ENCODE measurements at places on chromosomes 12 and 14. TPM values are rescaled to one million over a fixed set of nuclear protein-coding genes. Genes with fewer than 3 reads are reported as not detected.

- no peak for DNase-seq
These were observed 7.9 kb upstream of the PPM1A start for GRCh38 chr14:60241091-60241490.

LTBP2 gene
- 36.2 TPM for total RNA-seq

RPL10L gene
- not detected for total RNA-seq

DNA sequence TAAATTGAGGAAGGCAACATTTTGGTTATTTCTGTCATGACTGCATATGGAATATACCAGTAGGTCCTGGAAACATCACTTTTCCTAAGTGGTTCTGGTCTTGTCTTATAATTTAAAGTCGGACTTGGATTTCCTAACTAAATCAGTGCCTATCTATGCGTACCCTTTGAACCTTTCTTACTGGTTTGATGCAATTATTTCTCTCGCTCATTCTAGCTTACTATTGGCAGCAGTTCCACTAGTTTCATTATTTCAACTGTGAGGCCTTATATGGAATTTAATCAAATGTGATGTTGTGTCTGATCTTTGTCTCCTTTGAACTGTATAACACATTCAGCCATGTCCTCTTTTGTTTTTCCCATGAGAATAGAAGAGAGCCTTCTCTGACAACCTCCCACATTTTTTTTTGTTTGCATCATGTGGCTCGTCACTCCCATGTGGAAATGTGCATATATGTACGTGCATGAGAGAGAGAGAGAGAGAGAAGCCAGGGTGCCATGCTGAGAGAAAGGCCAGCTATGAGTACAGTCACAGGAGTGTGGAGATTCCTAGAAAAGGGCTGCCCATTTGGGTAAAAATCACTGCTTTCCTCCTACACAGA is 48.0 kb downstream of the AKAP6 start:
- no peak for DNase-seq

DNA sequence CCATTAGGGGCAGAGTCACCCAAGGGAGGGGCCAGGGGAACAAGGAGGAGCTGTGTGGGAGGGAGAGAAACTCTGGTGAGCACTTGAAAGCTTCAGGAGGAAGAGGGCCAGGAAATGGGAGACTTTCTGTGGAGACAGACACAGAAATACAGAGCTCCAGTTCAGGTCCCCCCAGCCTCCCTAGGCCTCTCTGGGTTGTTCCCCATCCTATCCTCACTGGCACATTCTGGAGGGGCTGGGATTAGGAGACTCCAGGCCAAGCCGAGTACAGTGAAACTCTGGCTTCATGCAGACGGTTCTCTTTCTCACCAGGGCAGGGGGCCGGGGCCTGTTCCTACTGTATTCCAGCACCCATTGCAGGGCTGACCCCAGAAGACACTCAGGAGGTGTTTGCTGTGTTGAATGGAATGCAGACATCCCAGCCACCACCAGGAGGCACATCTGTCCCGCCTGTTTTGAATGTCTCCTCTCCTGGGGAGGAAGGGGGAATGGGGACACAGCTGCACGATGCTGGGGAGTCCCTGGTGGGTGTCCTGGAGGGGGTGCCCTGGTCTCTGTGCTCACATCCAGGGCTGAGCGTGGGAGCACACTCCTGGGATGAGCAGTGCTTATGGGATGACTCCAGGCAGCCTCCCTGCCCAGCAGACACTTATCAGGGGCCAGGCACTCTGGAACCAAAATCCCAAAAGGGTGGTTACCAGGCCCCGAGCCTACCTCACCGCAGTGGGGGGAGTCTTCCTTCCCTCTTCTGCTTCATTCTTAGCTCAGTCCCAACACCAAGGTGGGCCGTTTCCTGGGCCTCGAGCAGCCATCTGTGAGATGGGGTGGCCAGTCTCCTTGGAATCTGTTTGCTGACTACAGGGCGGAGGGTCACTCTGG is 5.5 kb upstream of the KRT84 start:
- DNase-seq: peak; percentile 41

DNA sequence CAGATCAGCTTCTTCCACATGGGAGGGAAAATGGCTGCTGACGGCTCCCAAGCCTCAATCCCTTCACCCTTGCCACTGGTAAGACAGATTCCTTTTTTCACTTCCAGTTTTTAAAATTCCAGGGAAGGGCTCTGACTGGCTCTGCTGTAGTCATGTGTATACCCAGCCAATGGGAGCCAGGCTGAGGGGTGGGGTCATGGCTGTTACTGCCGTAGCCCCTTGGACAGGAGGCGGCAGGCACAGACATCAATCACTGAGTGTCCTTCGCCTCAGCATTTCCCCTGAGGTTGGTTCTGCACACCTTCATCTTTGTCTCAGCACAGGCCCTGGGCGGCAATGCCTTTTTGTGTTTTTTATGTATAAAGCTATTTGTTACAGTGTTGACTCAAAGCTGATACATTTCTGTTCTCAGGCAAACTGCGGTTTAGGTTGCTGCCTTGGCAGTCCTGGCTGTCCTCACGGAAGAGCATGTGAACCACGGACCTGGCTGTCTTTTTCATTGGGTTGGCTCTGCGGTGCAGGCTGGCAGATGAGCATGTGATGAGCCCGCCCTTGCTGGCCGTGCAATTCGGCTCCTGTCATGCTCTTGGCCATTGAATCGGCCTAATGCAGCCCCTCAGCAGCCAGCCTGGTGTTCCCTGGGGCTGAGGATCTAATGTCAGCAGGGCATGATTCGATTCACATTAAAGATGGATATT is 74.3 kb downstream of the PPM1A start:
- DNase-seq: no peak

DNA sequence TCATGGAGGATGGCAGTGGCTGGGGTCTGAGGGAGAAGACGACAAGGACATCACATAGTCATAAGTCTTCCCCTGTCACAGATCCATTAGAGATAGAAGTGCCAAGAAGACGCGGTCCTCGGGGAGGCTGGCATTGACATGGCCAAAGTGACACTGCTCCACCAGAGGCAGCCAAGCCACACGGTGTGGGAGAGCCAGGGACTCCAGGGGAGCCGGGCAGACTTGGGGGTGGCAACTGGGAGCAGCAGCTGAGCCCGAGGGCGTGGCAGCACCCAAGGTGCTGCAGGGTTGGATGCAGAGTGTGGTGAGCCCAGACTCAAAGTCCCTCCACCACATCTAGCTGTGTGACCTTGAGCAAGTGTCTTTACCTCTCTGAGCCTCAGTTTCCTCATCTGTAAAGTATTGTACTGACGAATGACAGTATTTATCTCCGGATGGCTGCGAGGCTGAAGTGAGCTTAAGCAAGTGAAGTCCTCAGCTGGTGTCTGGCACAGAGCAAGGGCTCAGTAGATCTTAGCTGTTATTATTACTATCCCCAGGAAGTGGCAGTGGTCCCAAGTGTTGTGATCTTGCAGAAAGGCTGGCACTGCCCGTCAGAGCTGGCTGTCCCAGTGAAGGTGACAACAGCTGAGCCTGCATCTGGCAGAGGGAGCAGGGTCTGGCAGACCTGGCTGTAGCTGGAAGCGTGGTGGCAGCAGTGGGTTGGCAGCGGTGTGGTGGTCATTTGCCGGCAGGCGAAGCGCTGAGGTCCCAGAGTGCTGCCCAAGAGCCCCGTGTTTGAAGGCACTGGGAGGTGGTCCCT is 54.9 kb downstream of the ZNF664 start:
- DNase-seq: no peak

CD69 gene
- 2.2 TPM for total RNA-seq

- DNase-seq: no peak
These were observed 4.1 kb upstream of the FIGNL2 start for GRCh38 chr12:51852404-51853137.

CMKLR1 gene
- 0.45 TPM for total RNA-seq

GRCh38 chr12:123062681-123063486 is 82.4 kb downstream of the ARL6IP4 start:
- peak; percentile 52 for DNase-seq

DNA sequence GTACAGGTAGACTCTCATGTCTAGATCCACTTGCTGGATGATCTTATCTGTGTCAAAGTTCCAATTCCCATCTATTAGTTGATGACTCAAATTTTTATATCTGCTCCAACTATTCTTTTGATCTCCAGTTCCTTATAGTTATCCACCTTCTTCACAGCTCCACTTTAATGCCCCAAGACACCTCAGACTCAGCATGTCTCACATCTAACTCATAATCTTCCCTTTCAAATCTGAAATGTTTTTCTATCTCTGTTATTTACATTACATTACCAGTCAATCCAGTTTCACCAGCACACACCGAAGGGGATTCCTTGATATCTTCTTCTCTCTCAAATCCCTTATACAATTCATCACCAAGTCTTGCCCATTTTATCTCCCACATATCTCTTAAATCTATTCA is 3.7 kb upstream of the METAP2 start:
- no peak for DNase-seq

GRCh38 chr14:66359500-66359899 is 126.7 kb upstream of the CCDC196 start:
- no peak for DNase-seq

TAS2R10 gene
- total RNA-seq: 3.5 TPM

CCDC175 gene
- not detected for total RNA-seq

GRCh38 chr12:104303538-104304151 is at the start of gene EID3:
Gene EID3, plus strand, starts transcription at chr12:104303739. Its CDS starts 196 bp downstream, at chr12:104303935.
- peak; percentile 96 for DNase-seq

DNA sequence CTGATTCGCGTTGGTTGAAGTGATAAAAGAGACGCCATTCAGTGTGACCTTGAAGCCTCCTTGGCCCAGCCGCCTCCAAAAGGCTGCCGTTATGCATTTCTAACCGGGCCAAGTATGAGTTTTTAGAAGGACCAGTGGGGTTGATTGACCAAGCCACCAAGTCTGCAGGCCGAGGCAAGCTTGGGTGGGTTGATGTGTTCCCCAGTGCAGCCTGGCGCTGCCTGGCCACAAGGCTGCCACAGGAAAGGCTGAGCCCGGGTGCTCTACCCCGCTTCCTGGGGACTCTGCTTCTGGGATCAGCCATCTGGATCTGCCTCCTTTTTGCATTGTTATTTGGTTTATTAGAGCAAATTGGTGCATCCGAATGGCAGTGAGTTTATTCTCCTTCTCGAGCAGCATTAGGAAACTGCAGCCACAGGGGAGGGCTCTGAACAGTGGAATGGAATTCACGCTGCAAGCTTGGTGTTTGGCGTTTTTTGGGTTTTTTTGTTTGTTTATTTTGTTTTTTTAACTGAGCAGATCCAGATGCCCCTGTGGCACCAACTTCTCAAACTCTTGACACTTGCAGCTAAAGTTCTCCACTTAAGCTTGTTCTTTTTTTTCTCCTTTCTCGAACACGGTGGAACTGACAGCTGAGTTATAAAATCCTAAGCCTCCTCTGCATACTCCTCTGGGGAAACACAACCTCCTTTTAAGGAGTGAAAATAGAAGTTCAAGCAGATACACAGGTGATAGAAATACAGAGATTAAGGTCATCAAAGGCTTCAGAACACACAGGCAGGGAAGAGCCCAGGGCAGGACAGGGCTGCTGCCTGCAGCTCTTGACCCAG is 145.4 kb upstream of the FKBP4 start:
- DNase-seq: no peak

- DNase-seq: peak; percentile 34
These were observed 95.8 kb upstream of the NCOR2 start for GRCh38 chr12:124663206-124663605.

OR4K2 gene
- total RNA-seq: under 0.01 TPM

RARG gene
- total RNA-seq: 2.0 TPM

ANO2 gene
- total RNA-seq: 6.4 TPM

GRCh38 chr12:116066381-116067230 is 210.9 kb downstream of the MED13L start:
- DNase-seq: peak; percentile 57

GRCh38 chr12:66144791-66145754 is 14.5 kb upstream of the LLPH start:
- DNase-seq: peak; percentile 65

DNA sequence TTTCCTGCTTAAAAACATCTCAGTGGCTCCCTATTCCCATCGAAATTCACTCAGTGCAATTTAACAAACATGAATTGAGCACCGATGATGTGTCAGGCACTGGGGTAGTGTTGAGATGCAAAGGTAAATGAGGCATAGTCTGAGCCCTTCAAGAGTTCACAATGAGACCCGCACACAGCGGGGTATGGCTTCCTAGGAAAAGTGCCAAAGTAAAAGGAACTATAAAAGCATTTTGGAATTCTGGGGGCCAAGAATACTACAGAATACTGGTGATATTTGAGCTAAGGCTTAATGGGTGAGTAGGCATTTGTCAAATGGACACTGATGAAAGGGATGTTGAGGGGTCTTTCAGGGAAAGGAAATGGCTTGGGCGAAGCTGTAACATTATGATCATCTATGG is 315.4 kb downstream of the DPF3 start:
- DNase-seq: no peak

PLCZ1 gene
- total RNA-seq: not detected

- DNase-seq: no peak
These were observed 23.8 kb upstream of the STK38L start for GRCh38 chr12:27220055-27220987.
